ENCODE measurements at places on chromosomes 2 and 18. TPM values are rescaled to one million over a fixed set of nuclear protein-coding genes. Genes with fewer than 3 reads are reported as not detected.

The KCNE4 gene
- total RNA-seq, result not detected

The SDC1 gene
- 0.15 TPM for total RNA-seq

The MCFD2 gene
- total RNA-seq, result 45.1 TPM

The DTNA gene
- not detected for total RNA-seq

The TTC31 gene
- 44.5 TPM for total RNA-seq

The EFHD1 gene
- 7.1 TPM for total RNA-seq

The HOXD1 gene
- total RNA-seq, result not detected

The SLC5A7 gene
- total RNA-seq, result not detected

The BBS5 gene
- 1.4 TPM for total RNA-seq

The RUFY4 gene
- 0.88 TPM for total RNA-seq

The TWIST2 gene
- not detected for total RNA-seq

The MEP1B gene
- not detected for total RNA-seq

The ANKRD44 gene
- 242 TPM for total RNA-seq

The VAMP5 gene
- 93.9 TPM for total RNA-seq

The RASGRP3 gene
- total RNA-seq, result 5.1 TPM

The MOCOS gene
- total RNA-seq, result not detected

The TMSB10 gene
- 6,483 TPM for total RNA-seq

The CLEC4F gene
- not detected for total RNA-seq

The SLC9A4 gene
- 0.10 TPM for total RNA-seq

The FAHD2A gene
- total RNA-seq, result 31.4 TPM

The CHRNG gene
- not detected for total RNA-seq

The NETO1 gene
- total RNA-seq, result not detected

The MYOM1 gene
- total RNA-seq, result 2.4 TPM

The CTAGE1 gene
- not detected for total RNA-seq

The ZNF514 gene
- 20.5 TPM for total RNA-seq

The MYL12A gene
- 1,022 TPM for total RNA-seq

The SYT4 gene
- not detected for total RNA-seq

The DSG2 gene
- total RNA-seq, result 0.53 TPM

The DPP10 gene
- total RNA-seq, result not detected

The ACADL gene
- total RNA-seq, result not detected

The STARD6 gene
- not detected for total RNA-seq

The GCG gene
- not detected for total RNA-seq

The UNC80 gene
- not detected for total RNA-seq

The SPP2 gene
- total RNA-seq, result not detected

The ABHD3 gene
- 45.2 TPM for total RNA-seq

The MAT2A gene
- total RNA-seq, result 221 TPM

The KCNG2 gene
- total RNA-seq, result not detected

The CAVIN2 gene
- total RNA-seq, result not detected

The GALR1 gene
- total RNA-seq, result not detected

The LRP2 gene
- not detected for total RNA-seq

The DSG4 gene
- not detected for total RNA-seq

The TMEM182 gene
- 2.7 TPM for total RNA-seq

The TMEM247 gene
- not detected for total RNA-seq

The CCDC74B gene
- 0.77 TPM for total RNA-seq

The PRSS56 gene
- not detected for total RNA-seq

The SERPINB2 gene
- not detected for total RNA-seq

All from activated naive CD4-positive, alpha-beta T cell treated with anti-CD3 and anti-CD28 coated beads, Interleukin-2, amount 10 ng/mL, durations not matched to agents 5 hours and 36 hours (primary cell).